ENCODE measurements at places on chromosomes 13 and 19.
A peak's percentile ranks its signal among the peaks of the same experiment; 100 is the strongest.

GRCh38 chr13:46778890-46779289 is 18.1 kb downstream of the ESD start:
- DNase-seq, result peak; percentile 30

- DNase-seq, result no peak
These were observed 25.0 kb downstream of the CKM start for GRCh38 chr19:45297674-45298073.

DNA sequence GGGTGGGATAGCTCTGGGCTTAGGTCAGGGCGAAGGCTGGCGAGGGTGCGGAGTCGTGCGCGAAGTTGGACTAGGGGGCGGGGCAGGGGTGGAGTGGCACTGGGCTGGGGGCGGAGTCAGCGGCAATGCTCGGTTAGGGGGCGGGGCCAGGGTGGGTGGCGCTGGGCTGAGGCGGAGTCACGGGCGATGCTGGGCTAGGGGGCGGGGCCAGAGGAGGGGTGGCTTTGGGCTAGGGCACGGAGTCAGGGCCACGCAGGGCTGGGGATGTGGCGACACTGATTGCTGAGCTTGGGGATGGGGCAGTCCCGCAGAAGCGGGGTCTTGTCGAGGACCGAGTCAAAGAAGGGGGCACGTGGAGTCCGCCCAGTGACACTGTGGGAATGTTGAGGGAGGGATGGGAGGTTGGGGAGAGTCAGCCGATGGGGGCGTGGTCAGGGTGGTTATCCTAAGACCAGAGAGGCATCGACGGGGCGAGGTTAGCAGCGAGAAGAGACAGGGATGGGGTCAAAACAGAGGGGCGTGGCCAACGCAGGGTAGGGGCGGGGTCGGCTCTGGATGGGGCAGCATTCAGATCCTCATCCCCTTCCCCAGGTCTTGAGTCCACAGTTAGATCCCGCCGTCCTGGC is 8.7 kb downstream of the HOMER3 start:
- DNase-seq, result peak; percentile 55

- no peak for DNase-seq
These were observed 5.8 kb upstream of the SPACA7 start for GRCh38 chr13:112370311-112370710.

- peak; percentile 82 for DNase-seq
These were observed 20.2 kb upstream of the CD70 start for GRCh38 chr19:6610934-6611852.

DNA sequence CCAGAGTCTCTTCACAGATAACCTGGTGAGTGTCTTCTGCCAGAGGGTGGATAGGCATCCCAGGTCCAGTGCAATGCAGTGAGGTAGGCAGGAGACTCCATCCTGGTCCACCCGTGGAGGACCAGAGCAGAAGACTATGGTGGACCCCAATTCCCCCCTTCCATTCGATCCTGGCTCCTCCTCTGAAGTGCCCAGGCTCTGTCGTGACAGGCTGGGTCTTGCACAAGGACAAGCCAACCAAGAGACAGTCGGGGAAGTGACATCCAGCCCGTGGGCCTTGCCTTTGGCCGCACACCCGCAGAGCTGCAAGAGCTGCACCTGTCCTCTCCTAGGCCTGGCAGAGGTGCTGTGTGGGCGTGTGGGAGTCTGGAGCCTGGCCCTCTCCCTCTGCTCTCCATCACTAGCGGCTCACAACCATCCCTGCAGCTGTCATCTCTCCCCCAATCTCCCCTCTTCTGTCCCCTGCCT is 3.1 kb downstream of the ZNF784 start:
- DNase-seq, result no peak

- DNase-seq, result no peak
These were observed 2.1 kb upstream of the HAMP start for GRCh38 chr19:35279985-35280821.

DNA sequence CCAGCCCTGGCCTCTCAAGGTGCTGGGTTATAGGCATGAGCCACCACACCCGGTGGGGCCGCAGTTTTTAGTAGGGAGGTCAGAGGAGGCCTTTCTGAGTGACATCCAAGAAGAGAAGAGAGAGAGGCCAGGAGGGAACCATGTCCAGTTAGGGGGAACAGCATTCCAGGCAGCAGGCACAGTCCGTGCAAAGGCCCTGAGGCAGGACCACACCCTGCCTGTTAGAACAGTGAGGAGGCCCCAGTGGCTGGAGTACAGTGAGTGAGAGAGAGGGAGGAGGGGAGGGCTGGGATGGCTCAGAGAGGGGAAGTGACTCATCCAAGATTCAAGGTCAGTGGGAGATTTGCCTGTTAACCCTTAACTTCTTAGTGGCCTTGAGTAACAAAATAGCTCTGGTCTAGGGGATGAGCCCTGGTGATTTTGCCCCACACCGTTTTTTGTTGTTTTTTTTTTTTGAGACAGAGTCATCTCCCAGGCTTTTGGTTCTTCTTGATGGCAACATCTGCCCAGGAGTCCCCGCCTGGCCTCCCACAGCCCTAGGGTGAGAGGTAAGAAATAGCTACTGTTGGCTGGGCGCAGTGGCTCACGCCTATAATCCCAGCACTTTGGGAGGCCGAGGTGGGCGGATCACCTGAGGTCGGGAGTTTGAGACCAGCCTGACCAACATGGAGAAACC is 2.7 kb upstream of the PLIN3 start:
- peak; percentile 97 for DNase-seq

- no peak for DNase-seq
These were observed 15.2 kb upstream of the F7 start for GRCh38 chr13:113090415-113090770.

DNA sequence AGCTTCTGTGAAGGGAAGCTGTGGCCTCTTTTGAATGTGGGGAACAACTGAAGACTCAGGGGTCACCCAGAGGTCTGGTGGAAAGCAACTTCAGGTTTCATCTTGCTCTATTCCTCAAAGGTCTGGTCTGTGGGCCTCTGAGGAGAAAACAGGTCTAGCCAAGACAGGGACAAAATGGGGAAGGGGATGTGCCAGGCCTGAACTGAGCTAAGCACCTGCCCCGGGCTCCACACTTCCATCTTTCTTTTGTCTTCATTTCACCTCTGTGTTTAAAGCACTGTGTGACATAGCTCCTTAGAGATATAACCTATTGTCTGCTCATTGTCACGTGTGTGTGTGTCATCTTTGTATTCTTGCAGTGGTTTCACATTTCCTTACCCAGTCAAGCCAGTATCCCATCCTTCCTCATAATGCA is 19.9 kb upstream of the GDF15 start:
- DNase-seq, result no peak

DNA sequence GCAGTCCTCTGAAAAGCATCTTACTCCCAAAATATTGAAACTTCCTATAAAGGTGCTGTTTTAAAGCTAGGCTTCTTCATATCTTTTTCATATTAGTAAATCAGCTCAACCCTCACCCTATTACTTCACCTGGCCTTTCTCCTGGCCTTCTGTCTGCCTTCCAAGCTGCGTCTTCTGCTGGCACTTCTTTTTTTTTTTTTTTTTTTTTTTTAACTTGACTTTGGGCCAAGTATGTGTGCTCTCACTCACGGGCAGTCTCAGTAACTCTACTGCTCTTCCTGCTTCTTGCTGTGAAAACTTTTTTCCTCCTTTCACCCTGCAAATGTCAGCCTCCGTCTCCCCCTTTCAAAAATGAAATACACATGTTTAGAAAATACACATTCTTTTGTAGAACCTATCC is 41.2 kb upstream of the KCTD4 start:
- DNase-seq, result peak; percentile 73

DNA sequence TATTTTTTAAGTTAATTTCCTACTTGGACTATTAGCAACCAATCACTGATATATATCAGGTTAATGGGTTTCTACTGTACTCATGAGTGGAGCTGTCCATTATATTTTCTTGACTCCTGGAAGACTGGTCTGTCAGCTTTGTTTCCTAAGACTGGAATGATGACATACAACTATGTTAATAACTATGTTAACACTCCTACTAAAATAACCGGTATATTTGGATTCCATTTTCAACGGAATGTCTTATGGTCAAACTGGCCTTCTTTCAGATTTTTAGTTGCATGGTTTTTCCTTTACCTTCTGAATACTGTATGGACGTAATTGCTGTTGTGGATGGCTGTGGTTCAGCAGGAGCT is 45.8 kb upstream of the GPI start:
- DNase-seq, result no peak

DNA sequence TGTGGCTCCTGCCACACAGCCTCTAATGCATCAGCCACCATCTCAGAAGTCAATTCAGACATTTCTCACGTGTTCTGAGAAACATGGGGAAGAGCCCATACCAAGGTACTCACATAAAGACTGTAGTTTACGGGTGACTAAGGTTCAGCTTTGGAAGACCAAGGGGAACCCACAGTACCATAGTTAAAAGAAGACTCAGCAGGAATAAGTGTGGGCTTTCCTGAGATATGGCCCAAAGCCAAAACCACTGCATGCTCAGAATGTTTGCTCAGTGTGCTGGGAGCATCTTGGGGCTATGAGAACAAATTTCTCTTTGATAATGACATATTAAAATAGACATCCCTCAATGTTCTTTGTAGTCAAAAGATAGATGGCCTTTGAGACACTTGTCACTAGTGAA is 283.8 kb downstream of the DCT start:
- peak; percentile 93 for DNase-seq

All from cardiac fibroblast (primary cell).